Osteoblast (primary cell): ENCODE measurements at places on chromosomes 3 and 15. TPM values are rescaled to one million over a fixed set of nuclear protein-coding genes. Genes with fewer than 3 reads are reported as not detected.

The SLC28A2 gene
- total RNA-seq = not detected in 2 replicates

GRCh38 chr15:27463525-27464088 is 492.6 kb downstream of the GABRG3 start:
- H3K27me3 ChIP-seq = no peaks in the 10 kb centered on the region
- no peak overlapping the region for H3K27ac ChIP-seq
- H3K36me3 ChIP-seq = no peaks in the 10 kb centered on the region
- no peak for DNase-seq
- no peaks in the 10 kb centered on the region for H3K4me1 ChIP-seq

- H3K36me3 ChIP-seq = no peaks in the 10 kb centered on the region
- no peaks in the 10 kb centered on the region for H3K4me1 ChIP-seq
- DNase-seq = no peak
- H3K4me3 ChIP-seq = no peak overlapping the region
- peaks cover 28% of the 10 kb centered on the region for H3K27me3 ChIP-seq
- no peak overlapping the region for H3K27ac ChIP-seq
These were observed 274.7 kb downstream of the RPLP1 start for GRCh38 chr15:69727121-69727924.

- no peak overlapping the region for H3K4me3 ChIP-seq
- H3K27ac ChIP-seq = no peak overlapping the region
- no peaks in the 10 kb centered on the region for H3K36me3 ChIP-seq
- H3K27me3 ChIP-seq = no peaks in the 10 kb centered on the region
- no peaks in the 10 kb centered on the region for H3K4me1 ChIP-seq
These were observed 181.8 kb downstream of the MCTP2 start for GRCh38 chr15:94412979-94413746.

DNA sequence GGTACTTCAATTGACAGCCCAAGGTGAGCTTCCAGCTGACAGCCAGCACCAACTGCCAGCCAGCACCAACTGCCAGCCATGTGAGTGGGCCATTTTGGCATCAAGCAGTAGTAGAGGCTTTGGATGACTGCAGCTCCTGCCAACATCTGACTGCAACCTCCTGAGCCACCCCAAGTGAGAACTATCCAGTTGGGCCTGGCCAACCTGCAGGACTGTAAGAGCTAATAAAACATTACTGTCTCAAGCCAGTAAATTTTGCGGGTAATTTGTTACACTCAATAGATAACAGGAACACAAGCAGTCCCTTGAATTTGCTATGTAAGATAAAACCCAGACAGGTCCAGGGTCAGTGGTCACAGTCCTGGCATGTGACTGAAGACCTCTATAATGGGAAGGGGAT is 29.7 kb downstream of the EPHB1 start:
- H3K36me3 ChIP-seq = no peaks in the 10 kb centered on the region
- no peak overlapping the region for H3K27ac ChIP-seq
- H3K4me3 ChIP-seq = no peak overlapping the region

DNA sequence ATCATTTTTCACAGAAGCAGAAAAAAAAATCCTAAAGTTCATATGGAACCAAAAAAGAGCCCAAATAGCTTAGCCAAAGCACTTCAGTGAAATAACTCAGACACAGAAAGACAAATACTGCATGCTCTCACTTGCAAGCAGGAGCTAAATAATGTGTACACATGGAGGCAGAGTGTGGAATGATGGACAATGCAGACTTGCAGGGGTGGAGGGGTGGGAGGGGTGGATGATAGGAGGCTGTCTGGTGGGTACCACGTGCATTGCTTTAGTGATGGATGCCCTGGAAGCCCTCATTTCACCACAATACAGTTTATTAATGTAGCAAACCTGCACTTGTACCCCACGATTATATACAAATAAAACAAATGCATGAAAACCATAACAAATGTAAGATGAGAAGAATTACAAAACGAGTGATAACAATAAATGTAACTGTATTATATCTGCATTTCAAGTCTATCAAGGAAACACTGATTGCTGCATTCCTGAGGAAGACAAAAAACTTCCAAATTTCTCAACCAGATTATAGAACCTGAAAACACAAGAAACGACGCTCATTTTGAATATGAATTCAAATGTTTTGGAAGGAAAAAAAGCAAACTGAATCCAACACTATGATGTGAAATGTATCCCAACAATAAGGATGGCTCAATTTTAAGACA is 96.5 kb downstream of the DLG1 start:
- H3K36me3 ChIP-seq = no peaks in the 10 kb centered on the region
- no peak overlapping the region for H3K27ac ChIP-seq
- no peaks in the 10 kb centered on the region for H3K27me3 ChIP-seq
- H3K4me1 ChIP-seq = peaks cover 37% of the 10 kb centered on the region
- DNase-seq = no peak
- no peak overlapping the region for H3K4me3 ChIP-seq

- no peaks in the 10 kb centered on the region for H3K27me3 ChIP-seq
- no peak overlapping the region for H3K4me3 ChIP-seq
- peak overlapping the region; percentile 86 for H3K27ac ChIP-seq
- peaks cover 52% of the 10 kb centered on the region for H3K4me1 ChIP-seq
- no peak for DNase-seq
- H3K36me3 ChIP-seq = no peaks in the 10 kb centered on the region
These were observed 349.4 kb upstream of the DCBLD2 start for GRCh38 chr3:99250821-99251355.

DNA sequence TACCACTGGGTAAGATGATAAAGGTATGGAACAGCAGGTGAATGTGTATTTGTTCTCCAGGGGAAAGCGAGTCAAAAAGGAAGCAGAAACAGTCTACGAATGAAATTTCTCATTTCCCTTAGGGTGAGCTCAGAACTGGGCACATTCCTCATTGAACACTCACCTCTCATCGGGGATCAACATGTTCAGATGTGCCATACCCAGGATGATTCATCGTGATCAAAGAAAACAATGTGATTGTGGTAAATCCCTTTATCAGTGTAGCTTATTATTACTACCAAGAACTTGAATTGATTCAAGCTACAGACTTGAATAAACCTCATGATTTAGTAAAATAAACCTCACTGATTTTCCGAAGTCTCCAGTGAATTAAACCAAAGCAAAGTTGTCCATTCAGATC is 72.1 kb downstream of the GJD2 start:
- no peaks in the 10 kb centered on the region for H3K4me1 ChIP-seq
- H3K27ac ChIP-seq = no peak overlapping the region
- no peak overlapping the region for H3K4me3 ChIP-seq
- peaks cover 14% of the 10 kb centered on the region for H3K27me3 ChIP-seq

- no peaks in the 10 kb centered on the region for H3K27me3 ChIP-seq
- no peak overlapping the region for H3K27ac ChIP-seq
- no peaks in the 10 kb centered on the region for H3K36me3 ChIP-seq
- H3K4me1 ChIP-seq = peaks cover 27% of the 10 kb centered on the region
- no peak overlapping the region for H3K4me3 ChIP-seq
These were observed 29.8 kb upstream of the RPL29 start for GRCh38 chr3:52025453-52025852.

The NIPA2 gene
- total RNA-seq = 49.8 and 50.3 TPM in 2 replicates

GRCh38 chr3:123397050-123397590 is 51.8 kb downstream of the ADCY5 start:
- H3K4me3 ChIP-seq = no peak overlapping the region
- no peaks in the 10 kb centered on the region for H3K4me1 ChIP-seq
- H3K27ac ChIP-seq = no peak overlapping the region
- H3K27me3 ChIP-seq = peaks cover 43% of the 10 kb centered on the region
- no peak for DNase-seq

The CNTN4 gene
- total RNA-seq = under 0.01 TPM in 1 of 2 replicates, not detected in the other

GRCh38 chr3:46986782-46987310 is 7.4 kb downstream of the NBEAL2 start:
- no peak overlapping the region for H3K27ac ChIP-seq
- peak; percentile 73 for DNase-seq
- no peaks in the 10 kb centered on the region for H3K36me3 ChIP-seq

DNA sequence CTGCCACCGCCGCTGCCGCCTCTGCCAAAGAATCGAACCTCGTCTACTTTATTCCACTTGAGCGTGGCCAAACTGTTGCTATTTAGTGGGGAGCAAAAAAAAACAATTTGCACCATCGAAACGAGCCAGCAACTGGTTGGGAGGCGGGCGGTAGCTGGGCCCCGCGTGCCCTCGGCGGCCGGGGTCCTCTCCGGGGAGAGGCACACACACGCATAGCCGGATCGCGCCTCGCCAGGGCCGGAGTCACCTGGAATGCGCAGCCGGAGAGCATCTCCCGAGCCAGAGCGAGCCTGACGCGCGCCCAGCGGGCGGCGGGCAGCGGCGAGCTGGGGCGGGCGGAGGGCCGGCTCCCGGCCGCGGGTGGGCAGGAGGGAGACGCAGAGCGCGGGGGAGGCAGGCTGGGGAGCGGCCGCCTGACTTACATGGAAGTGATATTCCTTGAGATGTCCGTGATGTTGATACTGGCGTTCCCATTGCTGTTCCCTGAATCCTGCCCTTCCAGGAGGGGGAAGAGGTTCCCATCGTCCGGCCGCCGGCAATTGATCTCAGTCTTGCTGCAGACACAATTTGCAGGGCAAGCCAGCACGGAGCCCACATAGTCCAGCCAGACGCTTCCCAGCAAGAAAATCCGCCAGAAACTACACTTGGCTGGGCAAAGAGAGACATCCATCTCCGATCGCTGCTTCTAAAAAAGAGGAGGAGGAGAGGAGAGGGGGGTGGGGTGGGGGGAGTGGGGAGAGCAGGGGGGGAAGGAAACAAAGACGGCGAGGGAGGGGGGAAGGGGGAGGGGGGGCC is 858 bp downstream of the NTRK3 start:
- no peak overlapping the region for H3K27ac ChIP-seq
- peak; percentile 97 for DNase-seq
- peak overlapping the region; percentile 50 for H3K4me3 ChIP-seq
- H3K36me3 ChIP-seq = no peaks in the 10 kb centered on the region

DNA sequence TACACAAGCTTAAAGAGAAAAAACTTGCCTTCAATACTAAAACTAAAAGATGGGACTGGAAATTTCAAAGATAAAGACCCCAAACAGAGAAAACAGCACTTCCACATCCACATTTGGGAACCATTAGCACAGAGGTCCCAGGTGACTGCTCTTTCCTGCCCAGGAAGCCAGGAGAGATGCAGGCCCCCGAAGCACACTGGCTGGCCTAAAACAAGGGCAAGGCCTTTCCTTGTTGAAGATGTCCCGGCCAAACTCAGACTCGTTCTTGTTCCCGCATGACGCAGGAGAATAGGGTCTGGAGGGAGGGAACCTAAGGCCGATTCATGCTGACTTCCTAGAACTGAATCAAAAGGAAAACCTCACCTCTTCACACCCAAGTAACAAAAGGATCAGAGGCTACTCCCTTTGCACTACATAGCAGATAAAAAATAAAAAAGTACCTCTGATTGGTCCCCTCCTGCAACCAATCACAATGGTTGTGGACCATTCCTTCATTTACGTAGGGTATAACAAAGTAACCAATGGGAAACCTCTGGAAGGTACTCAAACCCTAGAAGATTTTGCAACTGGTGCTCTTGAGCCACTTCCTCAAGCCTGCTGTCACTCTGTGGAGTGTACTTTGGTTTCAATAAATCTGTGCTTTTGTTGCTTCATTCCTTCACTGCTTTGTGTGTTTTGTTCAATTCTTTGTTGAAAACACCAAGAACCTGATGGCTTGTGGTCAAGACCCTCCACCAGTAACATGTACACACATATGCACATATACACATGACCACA is 48.7 kb downstream of the EFCAB12 start:
- H3K27ac ChIP-seq = no peak overlapping the region
- H3K4me1 ChIP-seq = no peaks in the 10 kb centered on the region
- peaks cover 3% of the 10 kb centered on the region for H3K27me3 ChIP-seq

GRCh38 chr3:16415911-16416476 is 97.5 kb downstream of the RFTN1 start:
- H3K27ac ChIP-seq = no peak overlapping the region
- no peak for DNase-seq
- H3K36me3 ChIP-seq = no peaks in the 10 kb centered on the region
- H3K4me3 ChIP-seq = no peak overlapping the region

The DNAJA4 gene
- 2.1 and 2.2 TPM in 2 replicates for total RNA-seq

The SOX2 gene
- not detected in 2 replicates for total RNA-seq

GRCh38 chr3:89058371-89058770 is 49.0 kb upstream of the EPHA3 start:
- no peaks in the 10 kb centered on the region for H3K36me3 ChIP-seq
- no peak overlapping the region for H3K4me3 ChIP-seq
- peak; percentile 50 for DNase-seq
- H3K27ac ChIP-seq = no peak overlapping the region

GRCh38 chr15:67085237-67085817 is 19.9 kb downstream of the SMAD3 start:
- H3K4me3 ChIP-seq = no peak overlapping the region
- H3K4me1 ChIP-seq = peaks cover 95% of the 10 kb centered on the region
- H3K27ac ChIP-seq = peak overlapping the region; percentile 90
- DNase-seq = no peak
- no peaks in the 10 kb centered on the region for H3K27me3 ChIP-seq
- H3K36me3 ChIP-seq = peaks cover 46% of the 10 kb centered on the region

GRCh38 chr3:123448536-123449101 is at the start of gene ADCY5:
TSS of gene ADCY5 (minus strand) at chr3:123449090. CDS start at chr3:123448545, 545 bp downstream.
- H3K4me3 ChIP-seq = peak within 1 kb of the TSS; percentile 58
- peak; percentile 90 for DNase-seq
- H3K27me3 ChIP-seq = peaks cover 71% of the 10 kb centered on the region
- no peaks in the 10 kb centered on the region for H3K36me3 ChIP-seq

GRCh38 chr3:74561881-74562280 is 52.6 kb downstream of the CNTN3 start:
- H3K4me3 ChIP-seq = no peak overlapping the region
- H3K36me3 ChIP-seq = no peaks in the 10 kb centered on the region
- H3K4me1 ChIP-seq = no peaks in the 10 kb centered on the region
- H3K27ac ChIP-seq = no peak overlapping the region
- DNase-seq = no peak

The KLHDC8B gene
- 16.6 and 18.3 TPM in 2 replicates for total RNA-seq

- H3K36me3 ChIP-seq = no peaks in the 10 kb centered on the region
- no peak overlapping the region for H3K4me3 ChIP-seq
- H3K4me1 ChIP-seq = no peaks in the 10 kb centered on the region
- H3K27ac ChIP-seq = no peak overlapping the region
These were observed 19.8 kb downstream of the MORC1 start for GRCh38 chr3:109098079-109098644.

DNA sequence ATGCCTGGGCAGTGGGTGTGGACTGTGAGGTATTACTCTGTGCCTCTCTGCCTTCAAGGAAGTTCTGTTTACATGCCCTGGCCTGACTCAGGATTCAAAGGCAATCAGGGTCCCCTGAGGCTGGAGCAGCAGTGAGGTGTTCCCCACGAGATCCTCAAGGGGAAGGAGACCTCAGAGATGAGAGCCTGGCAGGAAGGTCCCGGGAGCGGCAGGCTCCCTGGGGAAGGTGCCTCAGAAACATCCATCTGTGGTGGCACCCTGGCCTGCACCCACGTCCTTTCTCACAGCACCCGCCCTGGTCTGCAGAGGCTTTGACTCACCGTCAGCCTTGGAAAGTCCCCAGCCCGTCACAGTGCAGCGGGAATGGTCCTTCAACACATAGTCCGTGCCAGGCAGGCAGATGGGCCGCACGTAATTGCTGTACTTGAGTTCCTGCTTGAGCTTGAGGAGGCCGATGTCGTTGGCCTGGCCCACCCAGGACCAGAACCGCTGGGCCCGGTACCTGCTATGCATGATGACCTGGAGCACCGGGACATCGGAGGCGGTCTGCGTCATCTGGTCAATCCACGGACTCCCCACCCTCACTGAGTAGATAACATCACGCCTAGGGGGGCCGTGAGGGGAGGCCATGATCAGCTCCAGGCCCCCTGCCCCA is 3.6 kb downstream of the PRSS50 start:
- no peaks in the 10 kb centered on the region for H3K27me3 ChIP-seq
- H3K36me3 ChIP-seq = no peaks in the 10 kb centered on the region
- H3K4me1 ChIP-seq = no peaks in the 10 kb centered on the region
- peak; percentile 89 for DNase-seq

The GOLGA6A gene
- under 0.01 TPM in 1 of 2 replicates, not detected in the other for total RNA-seq

- H3K4me1 ChIP-seq = no peaks in the 10 kb centered on the region
- H3K36me3 ChIP-seq = no peaks in the 10 kb centered on the region
- no peaks in the 10 kb centered on the region for H3K27me3 ChIP-seq
- H3K4me3 ChIP-seq = no peak overlapping the region
These were observed 72.5 kb upstream of the ARHGEF3 start for GRCh38 chr3:56874269-56874668.

The PRSS50 gene
- not detected in 2 replicates for total RNA-seq

The AHSG gene
- not detected in 2 replicates for total RNA-seq
